ENCODE measurements at places on chromosomes 3 and 15. TPM values are rescaled to one million over a fixed set of nuclear protein-coding genes. Genes with fewer than 3 reads are reported as not detected.

DNA sequence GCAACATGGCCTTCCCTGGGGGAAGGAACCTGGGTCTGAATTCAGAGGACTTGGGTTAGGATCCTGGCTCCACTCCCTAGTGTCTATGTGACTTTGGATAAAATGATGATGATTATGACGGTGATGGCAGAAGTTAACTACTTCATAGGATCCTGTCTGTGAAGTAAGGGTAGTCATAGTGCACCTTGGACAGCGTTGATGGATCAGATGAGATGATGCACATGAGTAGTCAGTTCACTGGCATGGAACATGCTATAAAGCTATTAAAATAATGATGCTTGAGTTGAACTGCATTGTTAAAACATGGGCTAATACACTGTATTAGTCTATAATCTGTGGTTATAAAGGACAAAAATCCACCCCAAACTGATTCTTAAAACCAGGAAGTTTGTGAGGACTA, 62.0 kb downstream of the EEFSEC start:
- DNase-seq: no peak
- no peaks in the 10 kb centered on the region for H3K27me3 ChIP-seq
- no peak overlapping the region for H3K27ac ChIP-seq
- peaks cover 14% of the 10 kb centered on the region for H3K4me1 ChIP-seq

- DNase-seq: peak; percentile 68
- peak overlapping the region; percentile 24 for H3K4me3 ChIP-seq
- H3K27me3 ChIP-seq: no peaks in the 10 kb centered on the region
- peaks cover 4% of the 10 kb centered on the region for H3K36me3 ChIP-seq
- peaks cover 55% of the 10 kb centered on the region for H3K4me1 ChIP-seq
- peak overlapping the region; percentile 93 for H3K27ac ChIP-seq
These were observed 6.9 kb upstream of the NFKBIZ start for GRCh38 chr3:101842245-101842934.

GRCh38 chr3:177150970-177151627, 46.2 kb downstream of the TBL1XR1 start:
- H3K4me1 ChIP-seq: peaks cover 72% of the 10 kb centered on the region
- 0 out of 2 replicates have a peak overlapping the region, but pooled peaks have one; percentile 72 for H3K27ac ChIP-seq
- H3K4me3 ChIP-seq: no peak overlapping the region
- DNase-seq: no peak

DNA sequence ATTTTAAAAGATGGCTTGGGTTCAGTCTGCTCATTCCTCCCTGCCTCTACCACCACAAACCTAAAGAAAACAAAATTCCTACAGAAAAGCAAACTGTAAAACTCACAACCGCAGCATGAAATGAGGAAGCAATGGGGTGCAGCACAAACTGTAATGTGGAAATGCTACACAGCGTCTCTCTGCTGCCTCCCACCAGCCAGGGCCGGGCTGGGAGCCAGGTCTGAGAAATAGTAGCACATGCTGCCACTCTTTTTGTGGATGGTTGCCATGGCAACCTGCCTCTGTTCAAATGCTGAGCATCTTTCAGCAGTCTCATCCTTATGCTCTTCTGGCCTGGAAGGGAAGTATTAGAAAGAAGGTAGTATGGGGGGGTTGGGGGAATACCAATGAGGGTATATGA, 55.4 kb downstream of the EOMES start:
- peak overlapping the region; percentile 98 for H3K27ac ChIP-seq
- peaks cover 2% of the 10 kb centered on the region for H3K36me3 ChIP-seq
- DNase-seq: peak; percentile 81
- H3K4me1 ChIP-seq: peaks cover 42% of the 10 kb centered on the region

GRCh38 chr3:194404365-194405140, 5.5 kb upstream of the GP5 start:
- no peak overlapping the region for H3K27ac ChIP-seq
- no peak for DNase-seq
- H3K4me3 ChIP-seq: no peak overlapping the region
- H3K36me3 ChIP-seq: peaks cover 15% of the 10 kb centered on the region
- H3K4me1 ChIP-seq: no peaks in the 10 kb centered on the region

DNA sequence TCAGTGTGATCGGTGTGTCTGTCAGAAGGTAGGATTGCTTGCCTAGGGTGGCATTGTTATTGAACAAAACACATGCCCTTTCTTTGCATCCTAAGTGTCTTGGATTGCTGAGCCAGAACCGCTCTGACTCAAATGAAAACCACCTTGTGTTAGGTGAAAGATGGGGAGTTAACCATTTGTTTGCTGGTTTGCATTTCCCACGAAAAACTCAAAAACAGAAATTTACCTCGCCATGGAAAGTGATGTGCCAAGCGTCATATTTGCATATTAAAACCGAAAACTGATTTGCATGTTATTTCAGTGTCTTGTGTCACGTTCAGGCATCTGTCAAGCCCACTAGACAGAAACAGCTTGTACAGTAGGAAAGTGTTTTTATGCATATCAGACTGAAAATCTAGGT, 474.6 kb upstream of the TPRG1 start:
- no peak for DNase-seq
- H3K27me3 ChIP-seq: no peaks in the 10 kb centered on the region
- H3K36me3 ChIP-seq: no peaks in the 10 kb centered on the region
- no peak overlapping the region for H3K4me3 ChIP-seq

GRCh38 chr15:65385870-65386258, 8.1 kb upstream of the IGDCC3 start:
- no peaks in the 10 kb centered on the region for H3K27me3 ChIP-seq
- peaks cover 12% of the 10 kb centered on the region for H3K36me3 ChIP-seq
- H3K4me3 ChIP-seq: no peak overlapping the region
- no peak overlapping the region for H3K27ac ChIP-seq
- H3K4me1 ChIP-seq: peaks cover 24% of the 10 kb centered on the region

GRCh38 chr3:184590795-184591194, 29.2 kb downstream of the EPHB3 start:
- H3K36me3 ChIP-seq: no peaks in the 10 kb centered on the region
- peaks cover 47% of the 10 kb centered on the region for H3K4me1 ChIP-seq
- H3K27me3 ChIP-seq: peaks cover 39% of the 10 kb centered on the region
- no peak overlapping the region for H3K27ac ChIP-seq
- no peak overlapping the region for H3K4me3 ChIP-seq

GRCh38 chr15:61755467-61755866, 304.8 kb downstream of the VPS13C start:
- no peak for DNase-seq
- no peaks in the 10 kb centered on the region for H3K36me3 ChIP-seq
- 0 out of 2 replicates have a peak, but pooled peaks cover 3% of the 10 kb centered on the region for H3K27me3 ChIP-seq
- no peak overlapping the region for H3K4me3 ChIP-seq
- H3K4me1 ChIP-seq: no peaks in the 10 kb centered on the region

- H3K4me1 ChIP-seq: no peaks in the 10 kb centered on the region
- H3K36me3 ChIP-seq: no peaks in the 10 kb centered on the region
- DNase-seq: no peak
- H3K27ac ChIP-seq: no peak overlapping the region
These were observed 680.6 kb downstream of the NTRK3 start for GRCh38 chr15:87575896-87576473.

GRCh38 chr3:52043750-52044149, 12.6 kb downstream of the DUSP7 start:
- no peak for DNase-seq
- no peaks in the 10 kb centered on the region for H3K36me3 ChIP-seq
- no peak overlapping the region for H3K4me3 ChIP-seq
- H3K27me3 ChIP-seq: no peaks in the 10 kb centered on the region
- H3K4me1 ChIP-seq: peaks cover 11% of the 10 kb centered on the region
- no peak overlapping the region for H3K27ac ChIP-seq

DNA sequence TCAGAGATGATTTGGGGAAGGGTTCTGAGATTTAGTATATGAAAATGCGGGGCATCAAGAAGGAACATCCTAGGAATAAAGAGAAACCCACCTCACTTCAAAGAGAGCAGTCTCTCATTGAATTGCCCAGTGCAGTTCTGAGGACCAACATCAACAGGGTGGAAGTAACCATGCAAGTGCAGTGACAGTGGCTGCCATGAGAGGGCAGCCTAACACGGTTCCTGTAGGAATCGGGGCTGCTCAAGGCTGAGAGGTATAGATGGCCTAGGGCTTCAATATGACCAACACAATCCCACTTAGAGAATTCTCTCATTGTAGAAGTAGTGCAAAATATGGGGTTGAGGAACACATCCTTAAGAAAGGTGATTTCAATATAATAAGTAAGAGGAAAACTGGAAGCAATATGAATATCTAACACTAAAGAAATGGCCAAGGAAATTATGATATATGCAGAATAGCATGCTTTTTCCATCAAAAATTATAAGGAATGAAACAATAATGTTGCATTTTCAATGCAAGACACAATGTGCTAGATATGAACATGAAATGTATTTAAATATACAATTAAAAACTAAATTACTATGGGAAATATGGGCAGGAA, 51.1 kb upstream of the ARRDC4 start:
- peaks cover 1% of the 10 kb centered on the region for H3K27me3 ChIP-seq
- H3K36me3 ChIP-seq: no peaks in the 10 kb centered on the region
- H3K27ac ChIP-seq: no peak overlapping the region
- H3K4me3 ChIP-seq: no peak overlapping the region
- peak; percentile 84 for DNase-seq

DNA sequence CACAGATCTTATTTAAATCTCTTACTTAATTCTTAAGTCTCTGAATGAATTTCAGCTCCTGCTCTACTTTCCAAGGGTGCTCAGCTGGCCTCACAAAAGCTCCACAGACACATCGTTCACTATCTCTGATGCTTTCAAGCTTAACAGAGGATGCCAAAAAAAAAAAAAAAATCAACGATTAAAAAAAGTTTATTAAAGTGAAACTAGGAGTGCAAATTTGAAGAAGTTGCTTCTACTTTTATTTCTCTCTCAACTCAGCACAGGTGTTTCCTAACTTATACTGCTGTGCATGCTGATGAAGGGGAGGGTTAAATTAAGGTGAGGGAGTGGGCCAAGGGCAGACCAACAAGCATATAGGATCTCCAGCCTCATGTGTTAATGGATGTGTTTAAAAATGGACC, 157.2 kb downstream of the TIGIT start:
- no peaks in the 10 kb centered on the region for H3K27me3 ChIP-seq
- H3K27ac ChIP-seq: 0 out of 2 replicates have a peak overlapping the region, but pooled peaks have one; percentile 10
- no peak for DNase-seq
- H3K4me3 ChIP-seq: no peak overlapping the region
- H3K4me1 ChIP-seq: peaks cover 28% of the 10 kb centered on the region

DNA sequence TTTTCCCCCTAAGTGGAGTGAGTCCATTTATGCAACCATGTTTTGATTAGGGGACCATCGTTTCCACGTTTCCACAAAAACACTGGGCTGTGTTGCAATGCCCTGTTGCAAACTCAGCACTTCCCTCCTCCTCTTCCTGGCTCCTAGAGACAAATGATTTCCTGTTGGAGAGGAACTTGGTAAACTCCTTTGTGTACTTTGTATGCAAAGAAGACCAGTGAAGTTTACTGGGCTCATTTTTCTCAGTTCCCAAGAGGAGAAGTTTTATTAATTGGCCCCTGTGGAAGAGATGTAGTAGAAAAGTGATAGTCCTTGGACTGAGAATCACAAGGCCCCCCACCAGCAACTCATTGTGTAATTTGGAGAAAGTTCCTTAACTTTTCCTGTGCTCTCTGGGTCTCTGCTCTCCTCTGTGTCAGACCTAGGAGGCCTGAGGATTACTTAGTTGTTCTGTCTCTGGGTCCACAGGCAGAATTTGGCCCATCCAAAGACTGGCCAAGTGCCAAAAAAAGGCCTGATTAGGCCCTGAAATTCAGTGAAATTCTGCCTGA, 95.0 kb downstream of the ATG7 start:
- H3K4me1 ChIP-seq: peaks cover 22% of the 10 kb centered on the region
- peaks cover 2% of the 10 kb centered on the region for H3K36me3 ChIP-seq

GRCh38 chr3:1693145-1693544, 405.5 kb upstream of the CNTN4 start:
- no peak overlapping the region for H3K27ac ChIP-seq
- DNase-seq: no peak
- H3K4me3 ChIP-seq: no peak overlapping the region
- H3K27me3 ChIP-seq: peaks cover 3% of the 10 kb centered on the region
- H3K4me1 ChIP-seq: no peaks in the 10 kb centered on the region

TM4SF4 gene
- total RNA-seq: 2.0 TPM

SAMMSON gene
- 0.13 TPM for total RNA-seq

NEO1 gene
- total RNA-seq: 37.1 TPM

AMT gene
- total RNA-seq: 57.8 TPM

NPAP1 gene
- 0.11 TPM for total RNA-seq

C3orf85 gene
- not detected for total RNA-seq

EPHB1 gene
- 7.0 TPM for total RNA-seq

TEX55 gene
- total RNA-seq: not detected

MYZAP gene
- total RNA-seq: 0.68 TPM

LRRC2 gene
- 4.0 TPM for total RNA-seq

ERC2 gene
- 23.5 TPM for total RNA-seq
